ENCODE measurements at places on chromosomes 4 and X.
A peak's percentile ranks its signal among the peaks of the same experiment; 100 is the strongest.

GRCh38 chrX:71919431-71919830, 8.8 kb downstream of the NHSL2 start:
- no peak for DNase-seq

DNA sequence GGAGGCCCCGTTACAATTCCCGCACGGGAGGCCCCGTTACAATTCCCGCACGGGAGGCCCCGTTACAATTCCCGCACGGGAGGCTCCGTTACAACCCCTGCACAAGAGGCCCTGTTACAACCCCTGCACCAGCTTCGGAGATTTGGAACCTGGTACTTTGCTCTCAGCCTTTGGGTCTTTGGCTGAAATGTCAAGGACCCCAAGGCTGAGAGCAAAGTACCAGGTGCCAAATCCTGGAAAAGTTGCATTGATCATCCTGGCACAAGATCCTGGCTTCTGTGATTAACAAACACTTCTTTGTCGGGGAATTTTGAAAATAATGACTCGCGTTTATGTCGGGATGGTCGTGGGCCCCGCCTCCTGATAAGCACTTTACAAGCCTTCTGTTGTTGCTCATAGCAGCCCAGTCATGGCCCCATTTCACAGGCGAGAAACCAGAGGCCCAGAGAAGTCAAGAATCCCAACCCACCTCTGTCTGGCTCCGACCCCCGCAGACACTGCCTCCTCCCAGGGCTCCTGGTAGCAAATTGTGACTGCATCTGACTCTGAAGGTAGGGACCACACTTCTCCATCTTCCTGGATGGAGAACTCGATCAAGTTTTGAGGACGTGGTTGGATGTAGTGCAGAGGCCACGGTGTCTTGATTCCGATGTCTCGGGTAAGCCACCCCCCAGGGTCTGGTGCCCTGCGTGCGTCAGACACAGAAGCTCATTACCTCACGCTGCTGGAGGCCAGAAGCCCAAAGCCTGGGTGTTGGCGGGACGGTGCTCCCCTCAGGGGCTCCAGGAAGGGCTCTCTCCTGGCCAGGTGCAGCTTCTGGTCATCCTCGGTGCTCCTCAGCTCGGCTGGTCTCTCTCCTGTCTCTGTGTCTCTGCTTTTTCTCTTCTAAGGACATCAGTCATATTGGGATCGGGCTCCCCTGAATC, 60.3 kb downstream of the ADRA2C start:
- DNase-seq: peak; percentile 43

- DNase-seq: no peak
These were observed 87.2 kb downstream of the RASL11B start for GRCh38 chr4:52949336-52949735.

DNA sequence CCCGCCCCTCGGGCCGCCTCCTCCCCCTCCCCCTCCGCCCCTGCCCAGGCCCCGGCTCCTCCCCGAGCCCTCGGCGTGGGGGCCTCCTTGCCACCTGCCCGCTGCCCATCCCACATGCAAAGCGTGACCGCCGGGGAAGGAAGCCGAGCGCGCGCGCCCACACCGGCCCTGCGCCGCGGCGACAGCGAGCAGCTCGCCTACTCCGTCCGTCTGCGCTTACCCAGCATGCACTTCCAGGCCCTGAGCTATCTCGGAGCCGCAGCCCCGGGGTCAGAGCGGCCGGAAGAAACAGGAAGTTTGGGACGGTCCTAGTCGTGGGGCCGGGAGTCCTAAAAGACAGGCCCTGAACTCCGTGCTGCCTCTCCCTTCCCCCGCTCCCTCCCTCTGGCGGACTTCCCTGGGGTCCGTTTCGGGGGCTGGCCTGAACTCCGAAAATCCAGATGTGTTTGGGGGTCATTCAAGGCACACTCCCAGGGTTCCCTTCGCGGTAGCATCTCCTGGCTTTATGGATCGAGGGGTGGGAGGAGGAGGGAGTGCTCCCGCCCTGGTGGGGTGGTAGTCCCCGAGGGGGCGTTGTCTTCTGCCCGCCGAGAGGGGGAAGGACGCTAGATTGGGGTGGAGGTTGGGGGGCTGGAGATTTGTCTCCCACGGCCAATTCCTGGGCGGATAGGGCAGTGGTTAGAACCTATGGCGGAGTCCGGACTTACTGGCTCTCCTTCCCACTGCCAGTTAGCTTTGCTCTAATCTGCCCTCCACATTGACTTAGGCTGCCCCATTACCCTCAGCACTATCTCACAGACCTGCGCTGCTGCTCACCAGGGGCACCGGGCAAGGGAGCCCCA, 25.0 kb upstream of the BCORL1 start:
- peak; percentile 87 for DNase-seq

DNA sequence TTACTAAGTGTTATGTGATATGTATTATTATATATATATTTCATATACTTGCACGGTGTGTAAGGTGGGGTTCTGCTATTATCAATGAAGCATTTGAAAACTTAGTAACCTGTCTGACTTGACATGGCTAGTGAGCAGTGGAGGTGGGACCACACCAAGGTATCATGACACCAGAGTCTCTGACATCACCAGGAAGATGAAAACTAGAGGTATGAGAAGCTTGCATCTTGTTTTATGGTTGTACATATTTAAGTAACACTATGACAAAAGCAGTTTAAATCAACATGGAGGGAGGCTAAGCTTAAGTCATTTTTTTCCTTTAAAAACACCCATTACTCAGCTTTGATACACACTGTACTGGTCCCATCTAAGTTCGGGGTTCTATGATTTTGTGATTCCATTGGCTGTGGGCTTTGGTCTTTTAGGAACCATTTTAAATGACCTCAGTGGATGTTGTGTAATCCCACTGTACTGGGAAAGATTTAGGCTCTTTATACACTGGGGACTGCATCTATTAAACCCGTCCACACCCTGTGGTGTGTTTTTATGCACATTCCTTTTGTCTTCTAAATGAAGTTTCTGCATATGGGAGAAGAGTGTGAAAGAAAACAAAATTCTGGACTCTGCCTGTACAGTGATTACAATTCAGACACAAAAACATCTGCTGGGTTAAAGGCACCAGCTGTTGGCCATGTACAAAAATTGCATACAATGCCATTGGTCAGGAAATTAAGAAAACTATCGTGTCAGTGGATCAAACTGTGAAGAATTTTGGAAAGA, 570.6 kb downstream of the SPRY1 start:
- DNase-seq: no peak
